GM13977 (cell line): ENCODE measurements at places on chromosomes 2 and 18.

DNA sequence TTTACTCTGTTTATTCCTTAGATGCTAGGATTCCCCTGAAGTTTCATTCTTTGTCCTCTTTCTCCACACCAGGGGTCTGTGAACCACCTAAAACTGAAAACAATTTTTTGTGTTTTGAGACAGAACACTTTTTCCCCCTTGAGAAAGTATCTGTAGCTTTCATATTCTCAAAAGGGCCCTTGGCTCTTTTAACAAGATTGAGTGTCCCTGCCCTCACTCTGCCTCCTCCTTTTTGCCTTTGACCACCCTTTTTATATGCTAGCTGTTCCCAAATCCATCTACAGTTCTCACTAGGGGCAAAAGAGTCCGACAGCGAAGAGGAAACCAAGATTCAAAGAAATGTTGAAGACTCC is 883 bp upstream of the EHBP1 start:
- no peak for DNase-seq

DNA sequence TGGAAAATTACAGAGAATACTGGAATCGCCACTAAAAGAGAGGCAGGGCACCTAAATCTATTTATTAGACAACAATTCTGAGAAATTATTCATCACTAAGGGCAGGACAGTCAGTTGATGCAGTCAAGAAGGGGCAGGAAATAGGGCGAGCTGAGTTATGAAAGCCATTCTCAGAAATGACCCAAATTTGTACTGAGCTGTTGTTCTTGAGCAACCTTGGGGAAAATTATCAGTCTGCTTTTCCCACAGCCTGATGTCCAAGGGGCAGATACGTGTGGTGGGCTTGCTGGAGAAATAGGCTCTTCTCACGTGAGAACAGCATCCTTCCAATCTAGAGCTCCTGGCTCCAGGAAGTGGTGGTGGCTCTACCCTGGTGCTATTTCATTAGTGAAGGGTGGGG is 38.6 kb downstream of the STON1 start:
- no peak for DNase-seq

DNA sequence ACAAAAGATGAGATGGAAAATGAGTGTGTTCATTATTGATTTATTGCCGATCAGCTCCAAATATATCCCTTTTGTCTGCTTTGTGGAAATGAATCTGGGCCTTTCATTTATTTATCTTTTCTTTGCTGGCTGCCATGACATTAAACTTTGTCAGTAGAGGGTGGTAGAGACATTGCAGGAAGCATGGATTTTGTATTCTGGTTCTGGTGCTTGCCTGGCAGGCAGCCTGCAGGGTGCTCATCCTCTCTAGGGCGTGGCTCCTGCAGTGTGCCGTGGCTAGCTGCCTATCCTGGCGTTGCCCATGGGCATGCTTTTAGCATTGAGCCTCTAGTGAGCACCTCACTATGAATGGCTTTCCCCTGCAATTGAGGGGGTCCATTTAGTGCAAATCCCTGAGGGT is 593.1 kb downstream of the RNF144A start:
- DNase-seq, result no peak

DNA sequence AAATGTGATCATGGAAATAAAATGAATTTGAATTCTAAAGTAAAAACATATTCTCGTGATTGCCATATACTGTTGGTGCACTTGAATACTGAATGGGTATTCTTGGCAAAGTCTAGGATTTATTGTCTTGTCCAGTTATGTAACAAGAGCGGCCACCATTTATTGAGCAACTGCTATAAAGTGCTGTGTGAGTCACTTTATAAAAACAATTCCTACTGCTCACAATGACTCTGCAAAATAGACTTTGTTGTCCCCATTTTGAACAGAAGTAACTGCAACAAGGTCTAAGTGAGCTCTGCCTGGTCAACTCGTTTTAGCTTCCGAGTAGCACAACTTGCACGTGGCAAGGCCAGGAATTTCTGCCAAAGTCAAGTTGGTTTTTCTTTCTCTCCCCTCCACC is 995.6 kb upstream of the FANCL start:
- DNase-seq, result no peak

DNA sequence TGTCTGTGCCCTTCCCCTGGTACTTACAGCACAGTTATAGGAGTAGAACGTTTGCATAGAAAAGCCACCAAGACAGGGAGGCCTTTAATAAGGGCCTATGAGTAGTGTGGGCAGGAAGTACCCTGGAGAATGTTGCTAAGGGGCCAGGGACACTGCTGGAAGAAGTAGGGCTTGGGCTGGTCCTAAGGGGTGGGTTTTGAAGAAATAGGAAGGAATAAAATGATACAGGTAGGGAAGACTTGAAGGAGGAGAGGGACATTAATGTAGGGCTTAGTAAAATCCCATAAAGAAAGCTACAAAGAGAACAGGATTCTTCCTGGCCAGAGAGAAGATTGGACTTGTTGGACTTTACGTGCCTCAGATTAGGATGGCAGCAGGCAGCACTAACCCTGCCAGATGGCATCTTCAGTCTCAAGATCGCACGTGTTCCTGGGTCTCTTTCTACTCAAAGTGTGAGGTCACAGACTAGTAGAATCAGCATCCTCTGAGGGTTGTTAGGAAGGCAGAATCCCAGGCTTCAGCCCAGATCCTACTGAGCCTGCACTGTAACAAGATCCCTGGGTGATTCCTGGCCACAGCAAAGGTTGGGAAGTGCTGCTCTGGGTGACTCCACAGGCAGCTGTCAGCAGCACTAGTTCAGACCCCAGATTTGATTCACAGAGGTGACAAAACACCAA is 39.2 kb downstream of the EPAS1 start:
- DNase-seq, result no peak
